Upper lobe of right lung (tissue), 1 donor: ENCODE measurements at places on chromosomes 16 and 17. TPM values are rescaled to one million over a fixed set of nuclear protein-coding genes. Genes with fewer than 3 reads are reported as not detected.

DNA sequence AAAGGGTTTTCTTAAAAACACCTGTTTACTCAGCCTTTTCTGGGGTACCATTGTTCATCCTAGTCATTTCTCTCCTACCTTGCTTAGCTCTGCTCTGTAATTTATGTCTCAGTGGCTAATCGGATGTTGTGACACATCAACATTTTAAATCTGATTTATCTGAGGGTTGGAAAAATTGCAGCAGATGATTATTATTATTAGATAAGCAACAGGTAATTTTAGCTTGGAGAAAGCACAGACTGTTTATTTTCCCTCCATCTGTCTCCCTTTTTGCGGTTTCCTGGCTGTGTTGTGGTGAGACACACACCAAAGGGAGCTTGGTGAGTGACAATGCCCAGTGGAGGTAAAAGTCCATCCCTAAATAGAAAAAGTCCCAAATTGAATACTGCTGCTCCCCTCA is 389.9 kb downstream of the UTP18 start:
- no peak for DNase-seq
- no peak overlapping the region for H3K4me3 ChIP-seq
- H3K27me3 ChIP-seq: no peaks in the 10 kb centered on the region
- no peaks in the 10 kb centered on the region for H3K4me1 ChIP-seq
- H3K36me3 ChIP-seq: no peaks in the 10 kb centered on the region

- DNase-seq: no peak
- no peak overlapping the region for H3K27ac ChIP-seq
- peaks cover 4% of the 10 kb centered on the region for H3K4me1 ChIP-seq
- no peaks in the 10 kb centered on the region for H3K27me3 ChIP-seq
These were observed 37.7 kb downstream of the WWOX start for GRCh38 chr16:78137179-78137578.

DNA sequence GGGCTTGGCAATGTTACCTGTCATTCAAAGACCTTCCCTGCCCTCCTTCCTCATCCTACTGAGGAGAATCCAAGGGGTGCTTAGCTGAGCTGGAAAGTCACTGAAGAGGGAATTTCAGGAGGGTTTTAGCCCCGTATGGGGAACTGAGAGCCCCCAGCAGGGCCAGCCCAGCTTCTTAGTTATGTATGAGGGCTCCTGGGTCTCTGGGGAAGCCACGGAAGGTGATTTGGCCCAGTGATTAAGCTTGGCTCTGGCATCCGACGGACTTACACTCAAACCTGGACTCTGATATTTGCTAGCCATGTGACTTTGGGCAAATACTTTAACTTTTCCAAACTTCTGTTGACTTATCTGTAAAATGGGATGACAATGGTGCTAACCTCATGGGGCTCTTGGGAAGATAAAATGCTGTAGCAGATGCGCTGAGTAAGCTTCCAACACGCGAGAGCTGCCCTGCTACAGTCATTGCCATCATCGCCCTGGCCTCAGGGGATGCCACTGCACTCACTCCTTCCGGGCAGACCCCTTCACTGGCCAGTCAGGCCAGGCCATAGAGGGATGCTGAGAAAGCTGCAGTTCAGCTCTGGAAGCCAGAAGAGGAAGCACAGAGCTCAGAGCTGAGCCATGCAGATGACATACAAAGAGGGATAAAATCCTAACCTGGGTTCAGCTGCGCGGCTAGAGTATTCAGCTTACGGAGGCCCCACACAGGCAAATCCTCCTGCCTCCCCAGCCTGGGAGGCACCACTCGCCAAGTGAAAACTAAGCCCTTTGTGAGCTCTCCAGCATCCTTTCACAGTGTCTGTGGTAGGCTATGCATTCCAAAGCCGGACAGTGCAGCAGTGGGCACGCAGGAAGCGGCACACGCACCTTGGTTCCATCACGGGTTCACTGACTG is 44.9 kb upstream of the PIK3R6 start:
- H3K27me3 ChIP-seq: no peaks in the 10 kb centered on the region
- H3K27ac ChIP-seq: no peak overlapping the region
- H3K4me3 ChIP-seq: no peak overlapping the region
- no peak for DNase-seq

DNA sequence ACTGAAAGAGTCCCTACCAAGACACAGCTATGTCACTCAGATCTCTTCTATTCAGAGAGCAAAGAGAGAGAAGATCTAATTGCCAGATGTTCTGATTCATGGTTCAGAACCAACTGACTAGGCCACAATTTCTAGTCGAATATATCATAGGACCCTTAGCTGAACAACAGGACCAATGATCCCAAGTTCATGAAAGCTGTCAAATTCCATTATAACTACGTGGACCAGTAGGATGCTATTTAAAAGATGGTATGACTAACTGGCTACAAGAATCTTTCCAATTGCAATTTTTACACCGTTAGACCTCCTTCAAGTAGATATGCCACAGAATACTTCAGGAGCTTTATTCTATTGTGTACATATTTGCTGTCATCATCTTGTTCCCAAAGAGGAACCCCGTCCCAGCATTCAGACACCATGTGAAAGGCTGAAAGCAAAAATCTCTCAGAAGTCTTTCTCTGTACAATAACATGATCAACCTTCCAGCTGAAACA is 26.0 kb downstream of the DCUN1D3 start:
- H3K36me3 ChIP-seq: no peaks in the 10 kb centered on the region
- no peak for DNase-seq
- H3K27ac ChIP-seq: peak overlapping the region; percentile 40

The ZNF747 gene
- 11.5 TPM for total RNA-seq

The PRSS33 gene
- not detected for total RNA-seq

The MEOX1 gene
- 1.5 TPM for total RNA-seq

The PYCARD gene
- total RNA-seq: 49.5 TPM

The SSTR5 gene
- total RNA-seq: not detected
